Activated CD8-positive, alpha-beta memory T cell treated with anti-CD3 and anti-CD28 coated beads, Interleukin-2, amount 10 ng/mL, durations not matched to agents 7 days and 5 days (primary cell): ENCODE measurements at places on chromosomes 7 and 10. TPM values are rescaled to one million over a fixed set of nuclear protein-coding genes. Genes with fewer than 3 reads are reported as not detected.
A peak's percentile ranks its signal among the peaks of the same experiment; 100 is the strongest.

DNA sequence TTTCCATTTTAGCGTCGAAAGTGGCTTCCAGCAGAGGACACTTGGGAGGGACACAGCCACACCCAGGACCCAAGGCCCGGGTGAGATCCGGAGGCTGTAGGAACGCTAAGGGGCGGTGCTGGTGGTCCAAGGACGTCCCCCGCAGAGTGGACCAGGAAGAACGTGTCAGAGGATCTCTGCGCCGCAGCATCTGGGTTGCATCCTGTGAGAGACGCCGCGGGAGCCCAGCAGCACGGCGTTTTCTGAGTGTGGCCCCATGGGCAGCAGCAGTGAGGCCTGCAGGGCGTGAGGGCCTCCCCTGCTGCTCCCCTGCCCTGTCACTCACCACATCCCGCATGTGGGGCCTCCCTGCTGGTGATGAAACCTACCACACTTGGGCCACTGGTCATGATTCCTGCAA lies 40.5 kb upstream of the BNIP3 start:
- no peak for DNase-seq

DNA sequence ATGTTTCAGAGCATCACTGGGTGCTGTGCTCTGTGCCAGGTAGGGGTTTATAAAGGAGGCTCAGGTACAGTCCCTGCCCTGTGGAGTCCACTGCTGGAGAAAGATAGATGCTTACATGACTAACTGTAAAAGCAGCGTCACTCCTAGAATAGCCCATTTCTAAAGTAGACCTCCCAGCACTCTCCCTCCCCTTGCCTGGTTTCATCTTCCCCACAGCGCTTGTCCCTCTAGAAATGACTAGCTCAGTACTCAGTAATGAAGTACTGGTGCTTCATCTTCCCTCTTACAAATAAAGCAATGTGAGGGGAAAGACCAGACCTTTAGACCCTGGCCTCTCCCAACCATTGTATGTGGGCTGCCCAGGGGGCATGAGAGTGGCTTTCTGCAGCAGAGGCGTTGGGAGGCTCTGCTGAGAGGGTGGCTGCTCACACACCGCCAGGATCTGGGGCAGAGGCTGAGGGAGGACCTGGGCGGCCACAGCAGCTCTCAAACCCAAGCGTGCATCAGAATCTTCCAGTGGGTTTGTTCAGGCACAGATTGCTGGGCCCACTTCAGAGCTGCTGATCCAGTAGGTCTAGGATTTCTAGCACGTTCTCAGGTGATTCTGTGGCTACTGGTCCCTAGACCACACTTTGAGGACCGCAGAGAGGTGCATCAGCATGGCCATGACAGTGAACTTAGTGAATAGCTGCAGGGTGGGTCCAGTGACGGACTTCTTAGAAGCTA lies 110.3 kb upstream of the ANLN start:
- DNase-seq = peak; percentile 43

GRCh38 chr10:49689882-49690510 lies 10.5 kb downstream of the C10orf53 start:
- no peak for DNase-seq

DNA sequence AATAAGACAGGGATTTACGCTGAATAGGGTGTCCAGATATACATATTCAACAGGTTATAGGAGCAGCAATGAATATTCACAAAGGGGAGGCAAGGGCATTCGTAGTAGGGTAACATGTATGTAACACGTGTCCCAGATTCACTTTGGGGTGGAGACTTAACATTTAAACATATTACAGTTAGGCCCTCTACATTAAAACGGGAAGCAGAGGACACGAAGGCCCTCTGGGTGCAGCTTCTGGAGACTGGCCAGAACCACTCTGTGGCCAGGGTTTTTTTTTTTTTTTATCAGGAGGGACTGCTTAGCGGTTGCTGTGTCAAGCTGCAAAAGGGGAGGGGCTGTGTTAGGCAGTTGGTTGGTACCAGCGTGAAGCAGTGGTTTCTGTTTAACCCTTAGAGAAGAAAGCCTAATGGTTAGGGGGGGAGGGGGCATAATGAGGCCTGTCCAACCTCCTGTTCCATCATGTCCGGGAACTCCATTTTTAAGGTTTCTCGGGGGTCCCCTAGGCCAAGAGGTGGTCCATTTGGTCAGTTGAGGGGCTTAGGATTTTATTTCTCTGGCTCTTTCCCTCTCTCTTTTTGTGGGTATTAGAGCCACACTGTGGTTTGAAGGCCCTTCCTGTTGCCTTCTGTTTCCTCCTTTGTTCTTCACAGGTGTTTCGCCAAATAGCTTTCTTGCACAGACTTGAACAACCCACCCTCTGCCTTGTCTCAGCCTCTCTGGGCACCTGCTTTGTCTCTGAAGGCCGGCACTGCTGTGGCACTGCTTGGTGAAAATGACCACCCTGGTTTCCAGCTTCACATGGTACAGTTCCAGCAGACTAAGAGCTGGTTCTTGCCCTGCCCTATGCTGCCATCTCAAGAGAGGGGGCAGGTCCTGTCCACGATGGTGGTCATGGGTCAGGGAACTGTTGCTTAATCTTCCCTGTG lies 26.4 kb downstream of the PRF1 start:
- peak; percentile 86 for DNase-seq

DNA sequence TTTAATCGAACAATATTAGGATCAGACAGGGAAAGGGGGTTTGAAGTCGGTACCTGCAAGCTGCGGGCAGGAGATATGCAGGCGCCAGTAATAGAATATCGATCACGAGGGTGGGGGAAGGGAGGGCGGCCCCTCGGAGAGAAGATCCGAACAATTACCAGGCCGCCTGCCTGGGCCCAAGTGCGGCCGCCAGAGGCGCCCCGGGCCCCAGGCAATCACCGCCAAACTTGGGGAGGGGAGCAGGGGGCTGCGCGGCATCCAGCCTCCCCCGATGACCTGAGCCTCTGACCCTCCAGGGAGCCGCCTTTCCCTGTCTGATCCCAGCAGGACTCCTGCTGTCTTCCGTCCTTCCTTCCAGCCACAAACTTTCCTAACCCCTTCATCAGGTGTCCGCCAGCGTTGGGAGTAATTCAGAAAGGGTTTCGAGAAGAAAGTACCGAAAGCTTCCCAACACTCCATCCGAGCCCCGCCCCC lies 1.1 kb downstream of the NKX1-2 start:
- no peak for DNase-seq

GRCh38 chr10:126049759-126050700 lies 153.7 kb downstream of the FANK1 start:
- DNase-seq = no peak

The GDF10 gene
- total RNA-seq = not detected

- no peak for DNase-seq
These were observed 612.4 kb downstream of the TNS3 start for GRCh38 chr7:46969303-46970130.

The MKI67 gene
- total RNA-seq = 418 TPM

The ANKRD61 gene
- total RNA-seq = 0.38 TPM

The ADAM8 gene
- total RNA-seq = 142 TPM

GRCh38 chr10:129465796-129466702 lies 992 bp upstream of the MGMT start:
- no peak for DNase-seq

DNA sequence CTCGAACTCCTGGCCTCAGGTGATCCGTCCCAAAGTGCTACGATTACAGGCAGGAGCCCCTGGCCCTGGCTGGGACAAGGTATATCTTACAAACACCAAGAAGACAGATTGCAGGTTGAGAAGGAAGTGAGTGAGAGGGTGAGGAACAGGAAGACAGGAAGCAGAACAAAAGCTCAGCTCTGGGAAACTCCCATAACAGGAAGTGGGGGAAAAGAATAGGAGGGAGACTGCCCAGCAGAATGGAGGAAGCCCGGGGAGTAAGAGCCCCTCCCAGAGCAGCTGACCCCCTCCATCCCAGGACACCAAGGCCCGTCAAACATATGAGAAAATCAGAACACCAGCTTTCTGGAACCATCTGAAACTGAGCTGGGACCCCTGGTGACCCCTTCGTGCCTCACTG lies 2.9 kb downstream of the TECPR1 start:
- no peak for DNase-seq

- DNase-seq = no peak
These were observed 21.3 kb downstream of the TAS2R16 start for GRCh38 chr7:122974229-122974628.
